Adipocyte (in vitro differentiated cells): ENCODE measurements at places on chromosomes 2 and 18.

DNA sequence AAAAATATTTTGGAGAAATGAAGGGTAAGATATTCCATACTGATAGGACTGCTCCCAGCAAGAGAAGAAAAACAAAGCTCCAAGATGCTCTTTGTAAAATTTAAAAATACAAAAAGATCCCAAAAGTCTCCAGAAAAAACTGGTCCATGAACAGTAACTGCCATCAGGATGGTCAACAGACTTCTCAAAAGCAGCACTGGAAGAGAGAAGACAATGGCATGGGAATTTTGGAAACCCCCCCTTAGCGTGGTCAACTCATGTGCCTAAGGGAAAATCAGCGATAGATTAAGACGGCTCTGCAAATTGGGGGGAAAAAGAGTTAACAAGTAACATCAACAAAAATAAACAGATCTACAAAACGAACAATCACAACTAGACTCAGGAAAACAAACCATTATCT lies 23.6 kb downstream of the B4GALT6 start:
- no peak for DNase-seq

- DNase-seq, result peak; percentile 17
Measured at GRCh38 chr2:54632733-54633692, 90.4 kb upstream of the EML6 start.

- no peak for DNase-seq
Measured at GRCh38 chr2:218043701-218044109, 25.3 kb upstream of the RUFY4 start.

DNA sequence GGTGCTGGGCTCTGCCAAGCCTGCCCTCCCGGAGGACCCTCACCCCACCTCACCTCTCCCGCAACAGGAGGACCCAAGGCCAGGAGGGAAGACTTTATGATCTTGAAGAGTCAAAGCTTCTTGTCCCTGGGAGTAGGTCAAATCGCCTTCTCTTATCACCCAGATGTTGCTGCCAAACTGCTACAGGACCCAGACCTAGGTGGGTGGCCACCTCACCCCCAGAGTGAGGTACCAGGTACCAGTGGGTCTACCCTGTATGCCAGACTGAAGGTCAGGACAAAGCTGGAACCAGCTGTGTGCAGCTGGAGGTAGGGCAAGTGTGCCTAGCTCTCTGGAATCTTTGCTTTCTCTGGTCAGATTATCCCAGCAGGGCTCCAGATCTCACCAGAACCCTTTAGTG lies 197.2 kb downstream of the ZFP36L2 start:
- no peak for DNase-seq

GRCh38 chr18:64017870-64018269 lies 48.0 kb downstream of the SERPINB8 start:
- DNase-seq, result peak; percentile 56

- no peak for DNase-seq
Measured at GRCh38 chr2:24676493-24676892, 116.7 kb downstream of the PTRHD1 start.

DNA sequence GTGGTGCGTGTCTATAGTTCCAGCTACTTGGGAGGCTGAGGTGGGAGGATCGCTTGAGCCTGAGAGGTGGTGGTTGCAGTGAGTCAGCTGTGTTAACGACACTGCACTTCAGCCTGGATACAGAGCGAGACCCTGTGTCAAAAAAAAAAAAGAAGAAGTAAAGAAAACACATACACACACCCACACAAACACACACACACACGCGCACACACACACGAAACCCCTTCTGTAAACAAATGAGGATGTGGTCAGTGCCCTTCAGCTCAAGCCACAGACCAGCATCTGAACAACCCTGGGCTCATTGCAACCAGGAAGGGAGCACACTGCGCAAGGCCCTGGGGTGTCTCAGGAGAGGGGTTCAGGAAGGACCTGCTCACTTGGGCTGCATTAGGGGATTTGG lies 47.9 kb upstream of the KCNF1 start:
- no peak for DNase-seq

DNA sequence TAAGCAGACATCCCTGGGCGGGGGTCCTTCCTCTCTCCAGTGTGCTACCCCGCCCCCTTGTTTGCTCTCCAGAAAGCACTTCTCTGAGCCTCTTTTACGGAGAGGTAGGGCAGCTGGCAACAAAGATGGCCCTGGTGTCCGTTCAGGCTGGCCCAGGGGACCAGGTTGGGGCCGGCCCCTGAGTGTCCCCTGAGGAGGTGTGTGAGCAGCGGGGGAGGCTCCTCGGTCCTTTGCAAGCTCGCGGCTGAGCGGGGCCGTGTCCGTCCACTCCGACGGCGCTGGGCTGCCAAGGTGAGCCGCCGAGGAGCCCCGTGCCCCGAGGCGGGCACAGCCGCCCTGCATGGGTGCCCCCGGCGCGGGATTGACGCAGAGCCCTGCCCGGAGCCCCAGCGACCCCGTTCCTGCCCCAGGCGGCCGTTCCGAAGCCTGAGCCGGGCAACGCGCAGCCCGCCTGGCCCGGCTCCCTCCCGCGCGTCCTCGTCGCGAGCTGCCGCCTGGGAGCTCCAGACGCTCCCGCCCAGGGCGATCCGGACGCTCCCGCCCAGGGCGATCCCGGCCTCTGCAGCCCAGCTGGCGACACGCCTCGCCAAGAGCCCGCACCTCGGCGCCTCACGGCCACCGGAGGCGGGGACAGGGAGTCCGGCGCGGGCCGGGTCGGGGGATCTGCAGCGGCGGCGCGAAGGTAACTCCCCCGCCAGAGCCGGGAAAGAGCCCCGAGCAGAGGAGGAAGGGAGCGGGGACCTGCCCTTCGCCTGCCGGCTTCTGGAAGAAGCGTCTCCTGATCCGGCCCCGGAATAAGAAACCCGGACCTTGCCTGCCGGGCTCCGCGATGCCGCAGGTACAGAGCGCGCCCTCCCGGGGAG lies at the start of gene PROKR1:
Gene PROKR1, plus strand, starts transcription at position 569 of the 863 bp plus-strand sequence. CDS start 2,243 bp downstream, outside the sequence.
- peak; percentile 51 for DNase-seq
